Right cardiac atrium (tissue), 5 donors: ENCODE measurements at places on chromosomes 2 and 18.

- DNase-seq: peak; percentile 49
Measured at GRCh38 chr2:217853301-217853881, 149.4 kb downstream of the TNS1 start.

GRCh38 chr2:12287220-12287751 is 429.4 kb upstream of the TRIB2 start:
- peak; percentile 55 for DNase-seq

GRCh38 chr2:154556146-154556545 is 142.3 kb upstream of the KCNJ3 start:
- no peak for DNase-seq

DNA sequence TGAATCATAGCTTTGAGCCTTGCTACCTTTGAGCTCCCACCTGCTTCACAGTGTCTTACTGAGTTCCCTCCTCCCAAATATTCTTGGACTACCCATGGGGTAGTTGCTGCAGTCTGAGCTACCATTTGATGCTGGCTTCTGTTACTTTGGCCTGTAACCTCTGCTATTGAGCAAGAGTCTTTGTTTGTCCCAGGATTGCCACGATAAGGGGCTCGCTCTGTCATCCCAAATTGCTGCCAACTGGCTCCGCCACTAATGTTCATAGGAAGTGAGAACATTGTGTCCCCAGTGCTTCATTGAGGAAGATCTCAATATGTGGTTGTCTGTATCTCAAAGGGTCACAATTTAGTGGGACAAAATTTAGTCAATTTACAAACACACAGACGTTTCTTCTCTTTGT is 103.8 kb downstream of the TRIM43 start:
- DNase-seq: peak; percentile 87

- no peak for DNase-seq
Measured at GRCh38 chr18:64259871-64260270, 111.0 kb upstream of the LINC00305 start.

DNA sequence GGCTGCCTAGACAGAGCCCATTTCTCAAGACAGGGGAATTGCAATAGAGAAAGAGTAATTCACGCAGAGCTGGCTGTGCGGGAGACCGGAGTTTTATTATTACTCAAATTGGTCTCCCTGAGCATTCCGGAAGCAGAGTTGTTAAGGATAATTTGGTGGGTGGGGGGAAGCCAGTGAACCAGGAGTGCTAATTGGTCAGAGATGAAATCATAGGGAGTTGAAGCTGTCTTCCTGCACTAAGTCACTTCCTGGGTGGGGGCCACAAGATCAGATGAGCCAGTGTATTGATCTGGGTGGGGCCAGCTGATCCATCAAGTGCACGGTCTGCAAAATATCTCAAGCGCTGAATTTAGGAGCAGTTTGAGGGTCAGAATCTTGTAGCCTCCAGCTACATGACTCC is 84.8 kb downstream of the RTN4 start:
- no peak for DNase-seq

- no peak for DNase-seq
Measured at GRCh38 chr18:42730272-42730671, 385.2 kb downstream of the RIT2 start.

DNA sequence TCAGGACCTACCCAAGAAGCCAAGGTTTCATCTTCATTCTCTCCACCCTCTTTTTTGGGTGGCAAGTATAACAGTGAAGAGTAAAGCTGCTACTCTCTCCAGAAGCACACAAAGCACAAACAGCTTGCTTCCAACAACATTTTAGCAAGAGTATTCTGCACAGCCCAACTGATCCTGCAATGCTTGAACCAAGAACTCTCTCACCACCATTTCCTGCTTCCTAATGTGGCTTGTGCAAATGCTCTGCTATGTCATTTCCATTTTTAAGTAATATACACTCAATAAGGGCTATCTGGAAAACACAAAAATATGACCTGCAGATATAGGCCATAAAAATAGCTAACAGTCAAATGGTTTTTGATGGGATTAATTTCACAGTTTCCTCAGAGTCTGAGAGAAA is 24.1 kb upstream of the IHH start:
- DNase-seq: no peak

DNA sequence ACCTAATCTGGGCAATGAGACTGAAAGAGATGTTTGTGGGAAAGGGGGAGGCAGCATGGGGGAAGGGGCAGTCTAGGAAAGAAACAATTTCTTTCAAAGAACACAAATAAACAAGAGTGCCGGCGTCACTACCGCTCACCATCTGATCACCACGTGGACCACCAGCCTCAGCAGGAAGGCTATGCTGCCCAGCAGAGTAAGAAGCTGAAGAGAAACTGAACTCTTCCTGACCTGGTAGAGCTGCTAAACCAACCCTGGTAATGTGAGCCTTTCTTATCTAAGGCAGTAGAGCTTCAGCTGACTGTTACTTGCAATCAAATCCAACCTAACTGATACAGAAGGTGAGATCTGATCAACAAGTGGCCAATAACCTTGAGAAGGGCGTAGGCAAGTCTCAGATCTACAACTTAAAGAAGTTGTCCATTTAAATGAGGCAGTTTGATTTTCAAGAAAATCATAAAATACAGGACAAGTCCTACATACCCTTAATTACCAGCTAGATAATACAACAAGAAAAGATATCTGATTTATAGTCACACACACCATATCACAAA is 44.2 kb upstream of the SPTBN1 start:
- no peak for DNase-seq
